ENCODE measurements at places on chromosomes 7 and 10.

- no peak for DNase-seq
Measured at GRCh38 chr7:100875356-100875751, 451 bp downstream of the SRRT start.

- DNase-seq = no peak
Measured at GRCh38 chr7:44608916-44609648, 2.7 kb downstream of the OGDH start.

GRCh38 chr10:132397036-132397541, at the start of gene PWWP2B:
TSS of gene PWWP2B (plus strand) at chr10:132397200. CDS start at chr10:132397227, 27 bp downstream.
- no peak for DNase-seq

GRCh38 chr7:20310301-20310700, 20.4 kb upstream of the ITGB8 start:
- DNase-seq = no peak

DNA sequence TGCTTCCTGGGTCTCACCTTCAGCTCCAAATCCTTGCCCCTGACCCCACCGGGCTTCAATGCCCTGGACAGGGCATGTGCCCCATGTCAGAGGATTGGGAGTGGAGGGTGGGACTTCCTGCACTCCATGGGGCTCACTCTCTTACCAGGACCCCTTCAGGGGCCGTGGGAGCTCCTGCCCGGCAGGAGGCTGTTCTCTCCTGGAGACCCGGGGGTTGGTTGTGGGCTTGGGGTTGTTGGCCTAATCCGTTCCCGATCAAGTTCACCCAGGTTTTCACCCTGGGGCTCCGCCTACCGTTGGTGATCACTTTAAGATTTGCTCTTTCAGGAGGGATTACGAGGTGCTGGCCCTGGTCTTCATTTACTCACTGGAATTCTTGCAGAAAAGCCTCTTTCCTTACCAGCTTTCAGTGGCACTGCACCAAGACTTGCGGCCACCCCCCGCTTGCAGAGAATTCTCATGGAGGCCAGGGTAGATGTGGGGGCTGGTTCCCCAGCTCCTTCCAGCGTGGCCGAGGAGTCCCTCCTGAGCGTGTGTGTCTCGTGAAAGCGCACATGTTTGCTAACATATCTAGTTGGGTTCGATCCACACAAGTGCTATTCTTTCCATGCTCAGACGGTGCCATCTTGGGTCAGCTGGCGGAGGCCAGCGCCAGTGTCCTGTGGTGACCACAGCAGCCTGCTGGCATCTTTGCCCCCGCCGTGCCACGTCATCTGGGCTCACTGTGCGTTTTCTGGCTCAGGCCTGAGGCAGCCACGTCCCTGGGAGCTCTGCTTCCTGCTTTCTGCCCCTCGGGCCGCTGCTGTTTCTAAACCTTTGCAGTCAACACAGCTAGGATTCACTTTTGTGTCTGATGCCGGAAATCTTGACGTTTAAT, 15.6 kb downstream of the PWWP2B start:
- DNase-seq = no peak

GRCh38 chr7:51290702-51291540, 25.7 kb downstream of the COBL start:
- DNase-seq = no peak

DNA sequence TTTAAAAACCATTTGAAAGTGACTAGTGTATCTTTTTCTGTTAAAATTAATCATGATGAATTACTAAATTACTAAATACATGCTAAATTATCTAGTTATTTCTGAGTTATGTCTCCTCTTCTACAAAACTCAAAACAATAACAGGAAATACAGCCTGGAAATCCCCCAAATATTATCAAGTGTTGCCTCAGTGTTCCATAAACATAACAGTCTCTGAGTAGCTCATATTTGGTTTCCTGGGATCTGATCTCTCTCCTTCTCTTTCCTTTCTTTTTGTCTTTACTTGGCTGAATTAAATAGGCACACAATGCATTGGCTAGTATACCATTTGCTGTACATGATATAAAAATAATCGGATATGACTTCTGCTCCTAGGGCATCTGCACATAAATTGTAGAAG, 277.6 kb upstream of the IGFBP3 start:
- DNase-seq = no peak

DNA sequence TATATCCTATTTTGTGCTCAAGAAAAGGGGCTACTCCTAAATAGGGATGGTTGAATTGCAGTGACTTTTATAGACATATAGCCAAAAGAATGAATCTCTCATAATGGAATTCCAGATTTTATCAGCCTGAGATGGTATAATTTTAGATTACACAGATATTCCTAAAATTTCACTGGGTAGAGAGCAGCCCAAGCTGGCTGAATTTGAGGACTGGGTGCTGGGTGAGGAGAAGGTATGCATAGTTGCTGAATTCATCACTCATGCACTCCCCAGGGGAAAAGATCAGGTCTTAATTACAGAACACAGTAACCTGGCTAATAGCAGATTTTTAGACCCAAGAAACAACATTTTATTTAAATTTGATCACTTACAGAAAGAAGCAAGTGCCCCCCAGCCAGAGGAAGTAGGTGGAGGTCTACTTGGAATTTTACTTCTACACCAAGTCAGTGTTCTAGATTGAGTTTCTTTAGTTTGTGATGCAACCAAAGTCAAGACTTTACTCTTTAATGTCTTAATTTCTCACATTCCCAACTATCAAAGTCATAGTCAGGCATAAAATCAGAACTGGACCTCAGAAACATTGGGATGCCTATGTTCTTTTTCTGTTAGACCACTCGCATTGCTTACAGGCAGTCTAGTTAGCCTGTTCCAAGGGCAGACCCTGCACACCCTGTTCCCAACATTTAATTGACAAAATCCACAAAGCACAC, 337.4 kb upstream of the PODXL start:
- DNase-seq = no peak

GRCh38 chr7:94971051-94971867, 63.9 kb downstream of the PPP1R9A start:
- no peak for DNase-seq

GRCh38 chr10:15083674-15084501, 4.7 kb downstream of the ACBD7 start:
- DNase-seq = no peak

DNA sequence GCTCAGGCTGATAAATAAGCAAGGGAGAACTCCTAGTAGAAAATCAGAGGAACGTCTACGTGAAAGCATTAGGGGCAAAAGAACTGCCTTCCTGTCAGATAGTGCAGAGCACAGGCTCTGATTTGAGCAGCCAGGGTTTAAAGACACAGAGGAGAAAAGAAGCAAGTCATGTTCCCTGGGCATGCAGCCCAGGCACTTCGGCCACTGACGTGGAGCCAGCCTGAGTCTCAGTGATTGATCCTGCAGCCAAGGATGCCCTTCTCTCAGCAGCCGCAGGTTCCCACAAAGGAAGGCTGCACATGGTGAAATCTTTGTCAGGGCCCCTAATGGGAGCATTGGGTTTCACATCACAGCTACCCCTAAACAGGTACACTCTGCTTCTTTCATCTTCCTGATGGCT, 161.7 kb upstream of the HPS1 start:
- DNase-seq = no peak

GRCh38 chr7:20466543-20467021, 135.9 kb downstream of the ITGB8 start:
- no peak for DNase-seq

DNA sequence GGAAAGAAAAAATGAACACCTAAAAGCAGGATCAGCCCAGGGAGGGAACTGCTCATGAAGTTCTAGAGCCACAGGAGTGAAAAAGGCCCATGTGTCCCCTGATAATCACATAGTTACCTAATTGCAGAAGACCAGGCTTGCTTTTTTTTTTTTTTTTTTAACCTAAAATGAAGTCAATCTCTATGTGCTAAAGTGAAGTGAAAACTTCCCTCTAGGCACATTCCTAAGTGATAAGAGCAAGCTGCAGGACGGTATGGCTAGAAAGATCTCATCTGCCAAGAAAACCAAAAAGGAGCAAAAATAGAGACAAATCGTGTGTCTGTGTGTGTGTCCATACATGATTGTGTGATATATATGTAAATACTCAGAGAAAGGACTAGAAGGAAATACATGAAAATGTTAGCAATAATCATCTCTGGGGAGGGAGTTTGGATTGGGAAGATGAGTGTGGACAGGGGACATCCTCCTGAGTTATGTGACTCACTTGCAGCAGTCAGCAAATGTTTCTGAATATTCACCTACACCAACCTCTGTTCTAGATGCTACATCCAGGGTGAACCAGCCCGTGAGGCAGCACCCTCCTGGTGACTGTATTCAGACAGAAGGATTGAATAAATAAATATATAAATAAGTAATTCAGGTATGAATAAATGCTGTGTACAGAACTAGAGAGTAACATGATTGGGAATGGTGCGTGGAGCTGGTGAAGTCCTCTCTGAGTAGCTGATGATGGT, 76.4 kb downstream of the C10orf90 start:
- DNase-seq = no peak

- DNase-seq = no peak
Measured at GRCh38 chr7:15648461-15648961, 38.0 kb downstream of the MEOX2 start.

- DNase-seq = peak; percentile 53
Measured at GRCh38 chr10:91077549-91078071, 142.9 kb upstream of the PCGF5 start.

DNA sequence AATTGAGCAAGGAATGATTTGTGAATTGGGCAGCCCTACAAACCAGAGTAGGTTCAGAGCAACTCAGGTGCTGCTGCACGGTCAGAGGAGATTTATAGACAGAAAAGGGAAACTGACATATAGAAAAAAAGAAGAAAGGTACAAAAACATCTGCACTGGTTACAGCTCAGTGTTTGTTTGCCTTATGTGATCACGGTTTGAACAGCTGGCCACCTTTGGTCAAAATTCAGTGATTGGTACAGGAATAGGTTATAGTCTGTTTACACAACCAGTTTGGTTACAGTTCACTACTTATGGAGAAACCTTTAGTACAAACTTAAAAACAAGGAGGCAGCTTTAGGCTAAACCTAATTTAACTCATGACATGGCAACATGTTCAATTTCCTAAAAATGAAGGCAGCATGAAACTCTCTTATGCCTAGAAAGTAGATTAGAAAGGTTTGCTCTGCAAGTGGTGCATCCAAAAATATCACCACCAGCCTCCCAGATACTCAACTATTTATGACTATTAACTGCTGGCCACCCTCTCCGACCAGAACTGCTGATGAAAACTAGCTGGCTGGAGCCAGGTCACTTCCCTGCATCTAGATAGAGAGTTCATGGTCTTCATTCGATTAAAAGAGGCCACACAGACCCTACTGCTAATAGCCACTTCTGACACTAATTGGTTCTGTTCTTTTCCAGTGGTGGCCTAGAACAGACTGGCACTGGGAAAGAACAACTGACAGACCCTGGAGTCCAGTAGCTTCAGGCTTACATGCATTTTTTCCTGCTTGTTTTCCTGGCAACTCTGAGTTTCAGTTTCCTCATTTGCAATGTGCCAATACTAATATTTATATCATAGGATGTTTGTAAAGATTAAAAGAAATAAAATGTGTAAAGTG, 548.0 kb downstream of the CCSER2 start:
- no peak for DNase-seq

GRCh38 chr10:132634947-132635271, 97.3 kb downstream of the INPP5A start:
- no peak for DNase-seq

DNA sequence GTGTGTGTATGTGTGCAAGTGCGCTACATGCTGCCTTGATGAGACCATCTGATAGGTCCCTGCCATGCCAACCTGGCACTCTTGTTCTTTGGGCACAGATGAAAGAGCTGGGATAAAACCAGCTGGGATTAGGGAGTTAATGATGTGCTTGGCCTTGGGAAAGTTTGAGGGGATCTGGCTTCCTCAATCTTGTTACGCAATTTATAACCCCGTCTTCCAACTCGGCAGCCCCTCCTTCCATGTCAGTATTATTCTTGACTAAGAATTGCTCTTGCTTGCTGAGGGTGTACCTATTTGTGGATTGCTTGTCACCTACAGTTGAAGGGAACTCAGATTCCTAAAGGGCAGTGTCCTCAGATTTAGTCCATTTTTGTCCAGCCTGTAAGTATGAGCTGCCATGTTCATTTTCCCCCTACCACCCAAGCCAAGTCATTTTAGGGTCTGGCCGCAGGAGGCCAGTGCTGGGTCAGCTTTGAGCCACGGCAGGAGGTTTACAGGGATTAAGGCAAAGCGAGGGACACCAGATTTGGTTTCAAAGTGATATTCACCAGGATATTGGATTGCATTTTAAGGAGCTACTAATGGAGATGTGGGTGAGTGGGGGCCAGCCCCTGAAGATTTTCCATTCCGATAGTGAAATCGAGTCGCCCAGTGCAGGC, 34.1 kb upstream of the KCNMA1 start:
- no peak for DNase-seq

DNA sequence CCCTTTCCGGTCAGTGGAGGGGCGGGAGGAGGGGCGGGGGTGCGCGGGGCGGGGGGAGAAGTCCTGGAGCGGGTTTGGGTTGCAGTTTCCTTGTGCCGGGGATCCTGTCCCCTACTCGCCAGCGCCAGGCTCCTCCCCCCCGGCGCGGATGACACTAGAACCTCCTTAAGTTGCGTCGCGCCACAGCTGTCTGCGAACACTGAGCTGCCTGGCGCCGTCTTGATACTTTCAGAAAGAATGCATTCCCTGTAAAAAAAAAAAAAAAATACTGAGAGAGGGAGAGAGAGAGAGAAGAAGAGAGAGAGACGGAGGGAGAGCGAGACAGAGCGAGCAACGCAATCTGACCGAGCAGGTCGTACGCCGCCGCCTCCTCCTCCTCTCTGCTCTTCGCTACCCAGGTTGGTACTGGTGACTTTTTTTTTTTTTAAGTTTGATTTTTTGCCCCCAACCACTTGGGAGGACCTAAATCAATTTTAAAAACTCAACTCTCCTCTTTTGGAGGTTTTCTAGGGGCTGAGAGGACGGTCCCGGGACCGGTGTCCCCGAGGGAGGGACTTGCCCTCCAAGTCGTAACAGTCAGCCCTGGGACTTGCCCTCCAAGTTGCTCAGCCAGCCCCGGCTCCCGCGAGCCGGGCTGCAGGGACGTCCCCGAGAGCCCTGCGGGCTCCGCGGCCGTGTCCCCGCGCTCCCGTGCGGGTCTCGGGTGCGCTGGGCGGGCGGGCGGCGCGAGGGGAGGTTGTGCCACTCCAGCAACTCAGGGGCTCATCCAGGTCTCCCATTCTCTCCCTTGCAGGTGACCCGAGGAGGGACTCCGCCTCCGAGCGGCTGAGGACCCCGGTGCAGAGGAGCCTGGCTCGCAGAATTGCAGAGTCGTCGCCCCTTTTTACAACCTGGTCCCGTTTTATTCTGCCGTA, at the start of gene GATA3:
Gene GATA3, plus strand, starts transcription at position 195 of the 914 bp plus-strand sequence. CDS start 968 bp downstream, outside the sequence.
- DNase-seq = no peak

- no peak for DNase-seq
Measured at GRCh38 chr10:130036296-130037065, 72.4 kb upstream of the EBF3 start.
